ENCODE measurements at places on chromosomes 6 and 20.

GRCh38 chr6:159148641-159149040 is 20.6 kb upstream of the FNDC1 start:
- no peak for DNase-seq

DNA sequence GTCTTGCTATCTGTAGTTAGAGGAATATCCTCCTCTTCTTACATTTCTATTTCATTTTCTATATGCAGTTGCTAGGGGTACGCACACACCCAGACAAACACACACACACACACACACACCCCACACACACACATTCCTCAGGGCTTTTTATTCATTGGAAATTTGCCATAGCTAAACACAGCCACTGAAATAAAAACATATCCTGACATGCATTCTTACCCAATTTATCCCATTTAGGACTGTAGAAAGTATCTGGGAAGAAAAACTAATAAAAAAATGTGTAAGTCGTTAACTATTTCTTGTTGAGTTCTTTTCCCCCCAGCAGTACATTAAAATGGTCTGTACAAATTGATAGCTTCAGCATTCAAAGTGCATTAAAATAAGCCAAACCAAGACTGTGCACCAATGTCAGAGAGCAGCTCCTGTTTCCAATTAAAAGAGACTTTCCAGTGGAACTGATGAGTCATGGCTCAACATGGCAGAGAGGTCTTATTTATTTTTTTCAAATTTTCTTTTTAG is 357.9 kb upstream of the AGPAT4 start:
- DNase-seq, result no peak

GRCh38 chr6:87139236-87139635 is 16.1 kb upstream of the ZNF292 start:
- no peak for DNase-seq

DNA sequence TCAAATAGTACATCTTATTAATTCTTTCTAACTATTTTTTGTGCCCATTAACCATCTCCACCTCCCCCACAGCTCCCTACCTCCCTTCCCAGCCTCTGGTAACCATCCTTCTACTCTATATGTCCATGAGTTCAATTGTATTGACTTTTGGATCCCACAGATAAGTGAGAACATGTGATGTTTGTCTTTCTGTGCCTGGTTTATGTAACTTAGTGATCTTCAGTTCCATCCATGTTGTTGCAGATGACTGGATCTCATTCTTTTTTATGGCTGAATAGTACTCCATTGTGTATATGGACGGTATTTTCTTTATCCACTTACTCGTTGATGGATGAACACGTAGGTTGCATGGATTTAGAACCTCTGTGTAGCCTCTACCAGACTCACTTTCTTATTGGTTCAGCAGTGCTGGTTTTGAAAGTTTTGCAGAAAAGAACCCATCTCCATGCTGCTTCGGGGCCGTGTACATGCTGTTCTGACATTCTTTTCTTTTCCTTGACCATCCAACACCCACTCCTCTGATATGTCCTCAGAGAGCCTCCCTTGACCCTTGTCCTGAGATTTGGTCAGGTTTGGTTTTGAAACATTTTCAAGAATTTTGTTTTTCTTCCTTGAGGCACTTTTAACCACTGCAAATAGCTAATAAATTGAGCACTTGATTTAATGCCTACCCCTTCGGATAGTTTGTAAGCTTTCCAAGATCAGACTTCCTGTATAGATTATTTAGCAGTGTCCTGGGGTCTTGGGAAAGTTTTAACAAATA is 231.2 kb upstream of the ZFP64 start:
- DNase-seq, result no peak

Measured in spleen (tissue), 13 donors.